ENCODE measurements at places on chromosomes 1 and 21. TPM values are rescaled to one million over a fixed set of nuclear protein-coding genes. Genes with fewer than 3 reads are reported as not detected.

C1QB gene
- total RNA-seq = not detected

DNA sequence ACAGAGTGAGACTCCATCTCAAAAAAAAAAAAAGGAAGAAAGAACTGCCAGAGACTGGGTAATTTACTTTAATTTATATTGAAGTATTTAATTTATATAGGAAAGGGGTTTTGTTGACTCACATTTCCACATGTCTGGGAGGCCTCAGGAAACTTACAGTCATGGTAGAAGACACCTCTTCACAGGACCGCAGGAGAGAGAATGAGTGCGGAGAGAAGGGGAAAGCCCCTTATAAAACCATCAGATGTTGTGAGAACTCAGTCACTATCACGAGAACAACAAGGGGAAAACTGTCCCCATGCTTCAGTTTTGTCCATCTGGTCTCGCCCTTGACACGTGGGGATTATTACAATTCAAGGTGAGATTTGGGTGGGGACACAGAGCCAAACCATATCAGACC is 25.8 kb upstream of the PPP1R8 start:
- no peak for DNase-seq

CFAP141 gene
- not detected for total RNA-seq

OPTC gene
- not detected for total RNA-seq

DNA sequence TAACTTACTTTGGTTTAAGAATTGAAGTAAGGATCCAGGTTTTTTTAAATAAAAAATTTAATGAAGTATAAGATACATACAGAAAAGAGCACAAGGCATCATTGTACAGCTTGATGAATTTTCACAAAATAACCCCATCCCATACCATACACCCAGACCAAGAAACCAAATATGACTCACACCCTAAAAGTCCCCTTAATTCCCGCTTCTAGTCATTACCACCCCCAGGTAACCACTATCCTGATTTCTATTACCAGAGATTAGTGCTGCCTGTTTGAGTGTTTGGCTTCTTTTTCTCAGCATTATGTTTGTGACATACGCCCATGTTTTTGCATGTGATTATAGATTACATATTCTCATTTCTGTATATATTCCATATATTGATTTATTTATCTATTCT is 98.5 kb upstream of the HIVEP3 start:
- no peak for DNase-seq

DNA sequence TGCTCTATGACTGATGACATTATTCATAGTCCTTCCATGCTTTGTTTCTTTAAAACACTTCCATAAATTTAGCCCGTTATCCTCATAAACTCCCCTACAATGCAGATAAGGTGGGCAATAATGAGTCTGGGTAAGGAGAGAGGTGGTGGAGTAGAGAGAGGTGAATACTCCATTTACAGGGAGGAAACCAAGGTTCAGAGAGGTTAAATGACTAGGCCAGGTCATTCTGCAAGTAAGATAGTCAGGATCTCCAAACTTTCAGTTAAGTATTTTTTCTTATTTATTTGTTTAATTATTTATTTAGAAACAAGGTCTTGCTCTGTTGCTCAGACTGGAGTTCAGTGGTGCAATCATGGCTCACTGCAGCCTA is 26.1 kb downstream of the PAFAH2 start:
- DNase-seq = no peak

CD48 gene
- not detected for total RNA-seq

DNA sequence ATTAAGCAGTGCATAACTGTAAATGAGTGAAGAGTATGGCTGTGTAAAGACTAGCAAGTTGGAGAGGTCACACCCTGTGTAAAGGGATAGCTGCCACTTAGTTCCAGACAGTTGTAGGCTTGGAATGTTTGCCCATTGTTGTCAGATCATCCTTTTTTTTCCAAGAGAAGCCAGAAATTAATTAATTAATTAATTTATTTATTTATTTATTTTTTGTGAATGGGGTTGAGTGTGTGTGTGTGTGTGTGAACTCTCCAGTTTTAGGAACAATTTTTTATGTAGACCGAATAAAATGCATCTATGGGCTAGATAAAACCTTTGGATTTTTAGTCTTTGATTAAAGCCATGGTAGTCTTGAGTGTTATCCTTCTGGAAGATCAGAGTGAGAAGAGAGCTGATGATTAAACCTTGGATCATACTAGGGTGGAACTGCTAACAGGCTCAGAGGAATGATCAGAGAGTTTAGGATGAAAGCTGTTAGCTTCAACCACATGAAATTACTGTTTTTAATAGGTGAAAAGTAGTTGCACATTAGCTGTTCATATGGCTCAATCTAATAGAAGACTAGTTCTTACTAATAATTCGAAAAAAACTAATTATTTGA is 58.4 kb downstream of the OSBPL9 start:
- no peak for DNase-seq

GRCh38 chr1:165431079-165431478 is 13.8 kb downstream of the RXRG start:
- DNase-seq = no peak

DNA sequence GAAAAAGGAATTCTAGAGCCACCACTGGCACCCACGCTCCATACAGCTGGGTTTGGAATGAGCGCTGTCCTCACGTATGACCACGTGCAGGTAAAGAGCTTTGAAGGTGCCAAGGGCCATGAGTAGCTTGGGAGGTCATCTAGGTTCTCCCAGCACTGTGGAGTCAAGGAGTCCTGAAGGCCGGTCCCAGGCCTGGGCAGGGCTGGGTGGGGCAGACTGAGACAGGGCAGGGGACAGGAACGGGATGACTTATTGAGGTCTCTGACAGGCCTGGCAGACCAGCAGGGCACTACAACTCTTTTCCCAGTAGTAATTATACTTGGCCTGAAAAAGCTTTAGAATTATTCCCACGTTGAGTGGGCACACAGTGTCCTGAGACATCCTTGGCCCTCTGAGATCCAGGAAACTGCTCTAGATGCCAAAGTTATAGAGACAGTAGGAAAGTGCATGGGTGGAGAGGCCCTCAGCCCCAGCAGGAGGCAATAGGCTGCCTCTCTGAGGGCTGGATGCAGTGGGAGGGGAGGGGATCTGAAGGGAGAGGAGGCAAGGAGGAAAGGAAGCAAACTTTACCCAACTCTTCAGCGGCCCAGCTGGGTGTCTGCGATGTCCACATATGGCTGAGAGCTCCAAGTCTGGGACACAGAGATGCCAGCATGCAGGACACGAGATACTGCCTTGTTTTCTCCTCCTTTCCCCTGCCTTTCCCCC is 1.8 kb upstream of the CDA start:
- no peak for DNase-seq

WDR4 gene
- 7.1 TPM for total RNA-seq

GRCh38 chr1:110554871-110555801 is 36.2 kb upstream of the KCNA10 start:
- no peak for DNase-seq

DNA sequence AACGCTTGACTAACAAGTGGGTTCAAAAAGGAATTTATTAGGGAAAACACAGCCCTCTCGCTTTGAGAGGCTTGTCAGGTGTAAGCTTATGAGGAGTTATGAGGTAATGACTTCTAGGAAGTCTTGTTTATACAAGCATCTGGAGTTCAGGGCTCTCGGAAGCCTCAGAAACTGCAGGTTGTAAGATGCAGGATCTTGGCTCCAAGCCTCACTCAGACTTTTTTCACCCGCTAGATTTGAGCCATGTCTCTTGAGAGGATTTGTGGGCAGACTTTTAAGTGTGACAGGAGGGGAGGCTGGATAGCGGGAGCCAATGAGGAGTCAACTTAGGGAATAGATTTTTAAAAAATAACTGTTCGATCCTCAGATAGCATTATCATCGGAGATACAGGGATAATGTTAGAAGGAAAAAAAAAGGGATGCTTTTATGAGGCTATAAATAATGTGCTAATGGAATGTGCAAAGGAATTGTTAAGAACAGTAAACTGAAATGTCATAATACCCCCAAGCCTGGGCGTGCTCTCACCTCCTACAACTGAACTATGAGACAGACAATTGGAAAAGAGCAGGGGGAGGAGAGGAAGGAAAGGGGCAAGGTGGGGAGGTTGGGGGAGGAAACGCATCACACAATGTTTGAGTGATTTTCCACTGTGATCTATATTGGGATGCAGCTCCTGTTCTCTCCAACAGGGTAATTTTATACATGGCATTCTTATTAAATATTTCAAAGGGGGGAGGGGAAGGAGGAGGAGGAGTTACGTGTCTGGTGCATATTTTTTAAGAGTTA is 107.4 kb upstream of the ESRRG start:
- DNase-seq = no peak
